Epithelial cell of esophagus (primary cell): ENCODE measurements at places on chromosomes 2 and 18.

DNA sequence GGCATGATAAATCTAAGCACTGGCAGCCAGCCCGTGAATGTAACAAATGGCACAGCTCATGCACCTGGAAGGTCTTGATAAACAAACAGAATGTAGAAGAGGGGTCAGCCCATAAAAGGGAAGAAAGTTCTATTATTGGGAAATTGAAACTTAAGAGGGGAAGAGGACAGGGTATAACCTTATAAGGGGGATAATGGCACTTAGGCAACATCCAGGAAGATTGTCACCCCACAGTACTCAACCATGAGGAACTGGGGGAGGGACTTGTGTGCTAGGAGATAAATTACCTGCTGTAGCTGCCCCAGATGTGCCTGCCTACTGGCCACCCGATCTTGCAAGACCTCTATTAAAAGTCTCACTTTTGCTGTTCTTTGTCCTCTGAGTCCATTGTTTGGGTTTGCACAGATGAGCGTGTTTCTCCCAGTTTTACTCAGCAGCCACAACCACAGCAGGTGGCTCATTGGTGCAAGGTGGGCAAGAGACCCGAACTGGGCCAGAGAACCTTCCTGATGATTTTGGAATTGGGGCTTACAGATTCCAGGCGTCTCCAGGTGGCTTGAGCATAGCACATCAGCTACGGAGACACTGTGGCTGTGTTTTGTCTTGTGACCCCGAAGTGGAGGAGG is 79.0 kb upstream of the TAF1B start:
- DNase-seq, result no peak

GRCh38 chr2:145919477-145919876 is 1399.6 kb upstream of the ZEB2 start:
- DNase-seq, result no peak

- no peak for DNase-seq
Observed at GRCh38 chr2:140662504-140662903, 1468.3 kb downstream of the LRP1B start.

DNA sequence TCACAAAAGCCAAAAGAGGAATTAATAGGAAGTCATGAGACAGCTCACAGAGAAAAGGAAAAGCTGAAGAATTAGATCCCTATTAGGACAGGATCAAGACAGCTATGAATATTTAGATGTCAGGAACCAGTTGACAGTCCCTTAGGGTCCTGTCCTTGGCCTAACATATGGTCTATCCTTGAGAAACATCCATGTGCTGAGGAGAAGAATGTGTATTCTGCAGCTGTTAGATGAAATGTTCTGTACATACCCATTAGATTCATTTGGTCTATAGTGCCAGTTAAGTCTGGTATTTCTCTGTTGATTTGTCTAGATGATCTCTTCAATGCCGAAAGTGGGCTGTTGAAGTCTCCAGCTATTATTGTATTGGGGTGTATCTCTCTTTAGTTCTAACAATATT is 37.6 kb upstream of the SLC40A1 start:
- DNase-seq, result no peak

DNA sequence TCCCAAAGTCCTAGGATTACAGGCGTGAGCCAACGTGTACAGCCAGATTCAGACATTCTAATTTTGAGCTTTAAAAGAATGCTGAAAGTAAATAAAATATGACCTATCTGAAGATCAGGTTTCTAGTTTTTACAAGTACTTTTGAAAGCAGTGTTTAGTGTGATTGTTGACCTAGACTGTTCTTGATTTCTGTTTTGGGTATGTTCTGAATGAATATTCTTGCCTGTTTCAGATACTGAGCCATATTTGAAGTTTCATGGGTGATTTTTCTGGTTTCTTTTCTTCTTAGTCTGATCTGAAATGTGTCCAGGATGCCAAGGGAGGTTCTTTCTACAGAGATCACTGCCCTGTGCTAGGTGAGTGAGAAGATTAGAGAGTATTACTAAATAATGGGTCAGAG is 37.2 kb downstream of the MIB1 start:
- DNase-seq, result no peak

GRCh38 chr2:162629085-162629484 is 209.5 kb downstream of the KCNH7 start:
- no peak for DNase-seq
